ENCODE measurements at places on chromosomes 2 and 18. TPM values are rescaled to one million over a fixed set of nuclear protein-coding genes. Genes with fewer than 3 reads are reported as not detected.

- DNase-seq: no peak
These were observed 73.3 kb downstream of the NAB1 start for GRCh38 chr2:190722061-190722759.

DNA sequence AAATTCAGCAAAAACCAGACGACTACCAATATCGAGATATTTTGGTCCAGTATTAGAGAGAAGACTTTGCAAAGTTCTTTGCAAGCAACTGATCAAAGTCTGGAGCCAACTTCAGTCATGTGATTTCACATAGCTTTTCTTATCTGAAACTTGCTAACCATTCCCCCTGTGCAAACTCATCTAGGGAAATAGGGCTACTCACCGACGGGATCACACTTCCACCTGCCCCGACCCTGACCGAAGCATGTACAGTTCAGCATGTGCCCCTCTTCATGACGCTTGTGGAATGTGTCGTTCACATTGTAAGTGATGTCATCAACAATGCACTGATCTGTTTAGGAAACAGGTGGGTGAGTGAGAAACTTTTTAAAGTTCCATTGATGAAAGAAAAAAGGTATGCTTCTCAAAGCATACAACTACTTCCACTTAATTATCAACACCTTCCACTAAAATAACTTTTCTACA is 15.4 kb downstream of the FN1 start:
- DNase-seq: no peak

The HRH4 gene
- not detected for polyA plus RNA-seq

- peak; percentile 81 for DNase-seq
These were observed 47.6 kb downstream of the PDE1A start for GRCh38 chr2:182379241-182379640.

DNA sequence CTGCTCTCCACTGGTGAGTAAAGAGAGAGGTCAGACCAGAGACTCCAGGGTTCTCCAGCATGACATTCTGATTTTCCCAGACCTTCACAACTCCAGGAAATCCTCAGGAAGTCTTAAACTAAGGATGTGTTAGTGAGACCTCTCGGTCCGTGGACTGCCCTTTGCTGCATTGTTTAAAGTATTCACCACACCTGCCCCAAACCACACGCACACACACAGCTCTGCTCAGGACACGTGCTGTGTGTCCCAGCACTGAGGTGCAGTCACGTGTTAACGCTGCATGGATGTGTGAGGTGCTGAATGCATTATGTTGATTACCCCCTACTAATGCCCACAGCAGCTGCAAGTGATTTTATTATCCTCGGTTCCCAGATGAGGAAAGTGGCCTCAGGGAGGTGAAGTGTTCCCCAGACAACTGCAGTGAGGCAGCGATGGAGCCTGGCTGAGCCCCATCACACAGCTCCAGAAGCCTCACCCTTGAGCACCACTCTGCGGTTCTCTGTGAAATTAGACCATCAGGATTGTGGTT is 68.4 kb downstream of the TRAPPC12 start:
- DNase-seq: no peak

- no peak for DNase-seq
These were observed 201.7 kb downstream of the TNS1 start for GRCh38 chr2:217801115-217801531.

DNA sequence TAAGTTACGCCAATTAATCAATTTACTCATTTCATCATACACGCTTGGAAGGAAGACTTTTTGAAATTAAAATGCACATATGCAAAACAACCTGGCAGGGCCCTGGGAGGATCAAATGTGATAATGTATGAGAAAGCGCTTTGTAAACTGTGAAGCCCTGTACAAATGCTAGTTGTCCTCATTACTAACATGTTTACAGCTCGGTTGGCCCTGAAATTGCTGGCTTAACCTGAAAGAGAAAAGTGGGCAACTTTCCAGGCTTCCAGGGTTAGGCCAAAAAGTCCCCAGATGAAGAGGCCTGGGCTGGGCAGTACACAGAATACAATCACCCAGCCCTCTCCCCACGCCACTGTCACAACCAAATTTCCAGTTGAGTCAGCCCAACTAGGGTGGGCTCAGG is 60.2 kb downstream of the DNMT3A start:
- no peak for DNase-seq

- DNase-seq: no peak
These were observed 12.6 kb upstream of the PKDCC start for GRCh38 chr2:42035241-42035640.

GRCh38 chr18:25299426-25300300 is 52.3 kb downstream of the ZNF521 start:
- no peak for DNase-seq

DNA sequence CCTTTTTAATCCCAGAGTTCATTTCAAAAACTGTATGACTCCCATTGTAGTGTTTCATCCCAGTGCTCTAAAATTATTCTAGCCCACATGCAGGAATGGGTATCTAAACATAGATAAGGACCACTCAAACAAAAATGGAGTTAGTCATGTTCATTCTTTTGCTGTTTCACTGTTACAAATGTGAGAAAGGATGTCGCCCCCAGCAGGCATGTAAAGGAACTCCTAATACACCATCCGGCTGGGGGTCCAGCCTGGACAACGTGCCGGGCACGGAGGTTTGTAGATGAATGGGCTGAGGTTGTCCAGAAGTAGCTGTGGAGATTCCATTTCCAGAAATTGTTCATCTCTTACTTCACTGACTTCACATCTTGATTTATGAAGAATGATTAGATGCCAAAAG is 101.9 kb upstream of the RAB12 start:
- no peak for DNase-seq

DNA sequence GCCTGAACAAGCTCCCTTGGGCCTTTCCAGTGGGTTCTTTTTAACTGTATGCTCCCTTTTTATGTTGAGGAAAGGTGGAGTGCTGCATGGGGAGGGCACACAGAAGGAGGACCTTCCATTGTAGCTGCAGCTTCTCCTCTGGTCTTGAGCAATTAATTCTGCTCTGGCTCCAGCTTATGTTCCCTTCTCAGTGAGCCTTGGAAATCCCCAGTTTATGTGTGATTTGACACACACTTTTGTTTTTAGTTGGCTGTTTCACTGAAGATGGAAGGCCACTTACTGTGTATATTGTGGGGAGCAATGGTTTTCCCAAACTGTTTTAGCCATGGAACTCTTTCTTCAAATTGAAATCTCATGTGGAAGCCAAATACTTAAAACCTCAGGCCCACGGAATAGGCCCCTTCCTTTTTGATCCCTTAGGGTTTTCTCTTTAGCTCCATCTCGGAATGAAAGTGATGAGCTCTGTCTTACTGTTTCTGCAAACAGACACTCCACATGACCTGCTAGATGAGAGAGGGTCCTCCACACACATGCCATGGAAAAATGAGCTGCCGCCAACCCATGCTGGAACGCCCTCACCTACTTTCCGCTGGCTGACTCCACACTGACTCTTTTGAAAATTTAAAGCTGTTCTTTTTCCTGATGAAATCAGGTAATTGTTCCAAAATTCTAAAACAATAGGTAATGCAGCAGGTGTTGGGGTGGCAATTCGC is 280.9 kb upstream of the SIX2 start:
- no peak for DNase-seq

The SLC9A4 gene
- 0.05 TPM for polyA plus RNA-seq

DNA sequence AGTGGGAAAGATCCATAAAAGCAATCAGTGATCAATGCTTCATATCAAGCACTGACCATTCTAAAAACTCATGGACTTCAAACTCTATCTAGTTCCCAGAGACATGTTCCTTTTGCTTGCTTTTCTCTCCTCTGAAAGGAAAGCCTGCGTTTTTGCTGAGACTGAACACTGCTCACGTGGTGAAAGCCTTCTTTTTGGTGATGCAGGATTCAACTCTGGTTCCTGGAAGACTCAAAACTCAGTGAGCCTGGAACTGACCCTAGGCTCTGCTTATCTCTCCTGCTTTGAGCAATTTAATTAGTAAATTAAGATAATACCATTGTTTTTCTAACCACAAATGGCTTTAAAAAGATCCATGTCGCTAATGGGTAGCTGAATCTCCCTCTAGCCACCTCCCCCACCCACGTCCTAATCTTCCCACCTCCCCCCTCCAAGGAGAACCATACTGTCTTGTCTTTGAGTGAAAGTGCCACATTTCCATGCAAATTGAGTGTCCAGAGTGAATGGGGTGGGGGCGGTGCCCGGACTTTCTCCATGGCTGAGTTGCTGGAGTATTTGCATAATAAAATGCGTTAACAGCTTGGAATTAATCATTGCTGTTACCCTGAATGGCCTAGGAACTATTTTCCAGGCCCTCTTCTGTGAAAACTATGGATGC is 130.5 kb downstream of the BCL11A start:
- DNase-seq: no peak

- DNase-seq: no peak
These were observed 292.0 kb downstream of the PRKCE start for GRCh38 chr2:45943219-45944044.

The PARD3B gene
- 9.1 TPM for polyA plus RNA-seq

The FER1L5 gene
- polyA plus RNA-seq: 3.8 TPM

The DSG4 gene
- polyA plus RNA-seq: not detected

- DNase-seq: no peak
These were observed 8.7 kb upstream of the SLC4A3 start for GRCh38 chr2:219618733-219619122.

GRCh38 chr2:109457366-109457765 is 156.4 kb downstream of the SEPTIN10 start:
- DNase-seq: no peak

GRCh38 chr2:17136231-17136630 is 382.0 kb downstream of the RAD51AP2 start:
- DNase-seq: no peak

GRCh38 chr2:235008584-235009044 is 56.8 kb downstream of the SH3BP4 start:
- no peak for DNase-seq

DNA sequence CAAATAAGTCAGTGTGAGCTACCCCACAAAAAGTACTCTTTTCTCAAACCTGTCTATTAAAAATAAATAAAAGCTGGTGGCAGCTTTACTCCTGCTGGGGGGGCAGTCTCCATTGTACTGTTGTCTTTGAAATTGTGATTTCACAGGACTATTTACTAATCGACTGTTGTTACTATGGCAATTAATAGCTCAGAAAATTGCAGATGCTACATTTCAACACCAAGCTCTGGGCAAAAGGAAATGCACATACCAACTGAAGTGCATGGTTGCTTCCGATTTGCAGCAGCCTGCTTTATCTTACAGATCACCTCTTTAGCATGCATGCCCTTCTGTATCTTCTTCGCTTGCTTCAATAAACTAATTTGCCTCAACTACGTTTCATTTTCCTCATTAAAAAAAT is 117.6 kb upstream of the DAPL1 start:
- DNase-seq: no peak

DNA sequence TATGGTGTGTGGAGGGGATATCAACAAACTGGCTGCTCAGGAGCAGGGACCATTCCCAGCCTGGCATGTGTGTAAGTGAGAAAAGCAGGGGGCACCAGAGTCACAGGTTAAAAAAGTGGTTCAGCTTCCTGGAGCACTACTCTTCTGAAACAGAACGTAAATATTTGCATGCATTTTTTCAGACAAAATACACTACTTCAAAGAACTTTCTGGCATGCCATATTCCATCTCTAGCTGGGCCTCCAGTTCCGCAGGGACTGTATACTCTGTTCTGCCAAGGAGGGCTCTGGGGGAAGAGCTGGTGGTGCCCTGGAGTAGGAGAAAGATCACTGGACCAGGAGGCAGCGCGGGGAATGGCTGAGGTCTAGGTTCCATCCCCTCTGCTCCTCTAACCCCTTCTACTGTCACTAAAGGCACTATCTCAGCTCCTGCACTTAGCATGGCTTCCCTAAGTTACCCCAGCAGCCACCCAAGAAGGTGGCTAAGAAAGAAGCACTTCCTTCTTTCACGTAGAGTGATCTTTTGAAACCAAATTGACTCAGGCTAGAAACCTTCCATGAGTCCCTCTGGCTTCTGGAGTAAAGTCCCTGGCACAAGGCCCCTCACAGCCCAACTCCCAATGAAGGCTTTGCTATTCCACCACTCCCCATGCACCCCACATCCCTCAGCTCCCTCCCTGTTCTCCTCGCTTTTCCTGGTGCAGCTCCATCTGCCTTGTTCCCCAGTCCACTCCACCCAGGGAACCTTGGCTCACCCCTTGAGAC is 57.6 kb upstream of the CABLES1 start:
- DNase-seq: no peak

- no peak for DNase-seq
These were observed 142.2 kb downstream of the OSR1 start for GRCh38 chr2:19216238-19216637.

DNA sequence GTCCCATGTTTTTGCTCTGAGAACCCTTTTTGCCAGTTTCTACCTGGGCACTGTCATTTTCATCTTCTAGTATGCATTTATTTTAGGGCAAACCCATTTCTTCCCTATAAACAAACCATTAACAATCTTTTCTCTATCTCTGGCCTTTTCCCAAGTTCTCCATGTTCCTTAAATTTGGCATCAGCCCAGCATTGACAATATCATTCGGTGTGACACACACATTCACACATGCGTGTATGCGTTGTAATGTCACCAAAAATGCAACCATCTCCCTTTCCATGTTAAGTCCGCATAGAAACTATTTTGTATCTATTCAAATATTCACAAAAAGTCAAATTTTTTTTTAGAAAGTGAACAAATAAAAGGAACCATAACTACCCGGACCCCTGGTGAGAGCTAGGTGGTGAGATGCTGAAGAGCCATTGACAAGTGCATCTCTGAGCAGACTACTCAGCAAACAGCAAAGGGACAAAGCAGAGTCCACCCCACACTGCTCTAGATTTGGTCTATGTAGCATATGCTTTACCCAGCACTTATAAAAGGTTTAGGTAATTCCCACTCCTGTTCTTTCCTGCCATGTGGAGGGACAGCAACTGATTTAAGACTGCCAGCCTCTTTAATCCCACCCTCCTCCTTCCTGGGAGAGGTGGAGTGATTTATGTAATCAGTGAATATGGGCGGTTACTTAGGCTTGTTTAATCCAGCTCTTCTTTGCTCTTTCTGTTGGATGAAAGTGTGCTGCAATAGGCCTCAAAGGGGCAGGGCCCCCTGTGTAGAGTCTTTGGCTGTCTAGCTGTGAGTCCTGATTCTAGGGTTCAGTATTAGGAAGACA is 124.1 kb downstream of the METTL8 start:
- DNase-seq: no peak

GRCh38 chr2:61229936-61230335 is 67.9 kb downstream of the C2orf74 start:
- DNase-seq: no peak

DNA sequence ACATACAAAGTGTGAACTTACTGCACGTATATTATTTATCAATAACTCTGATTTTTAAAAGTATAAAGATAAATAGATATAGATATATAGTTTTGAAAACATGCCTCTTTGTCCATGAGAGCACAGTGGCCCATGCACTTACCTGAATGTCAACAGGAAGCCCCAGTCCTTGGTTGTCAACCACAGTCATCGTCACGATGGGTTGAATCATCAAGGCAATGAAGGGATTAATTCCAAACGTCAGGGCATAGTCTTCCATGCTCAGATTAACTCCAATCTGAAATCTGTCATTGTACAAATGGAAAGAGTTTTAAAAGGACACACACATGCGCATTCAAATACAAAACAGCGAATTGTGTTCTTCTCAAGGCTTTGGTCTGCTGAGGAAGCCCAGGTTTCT is 15.5 kb downstream of the SCYGR4 start:
- no peak for DNase-seq

The GALR1 gene
- polyA plus RNA-seq: 0.03 TPM

GRCh38 chr2:6211236-6211635 is 519.1 kb downstream of the SOX11 start:
- DNase-seq: peak; percentile 15

The ATP6V1C2 gene
- 2.9 TPM for polyA plus RNA-seq

- no peak for DNase-seq
These were observed 7.3 kb upstream of the MATN3 start for GRCh38 chr2:20019747-20020146.

The REEP1 gene
- 54.4 TPM for polyA plus RNA-seq

GRCh38 chr2:113119111-113119510 is 8.3 kb upstream of the IL1RN start:
- no peak for DNase-seq
